Epithelial cell of alveolus of lung (primary cell): ENCODE measurements at places on chromosomes 12 and 14. TPM values are rescaled to one million over a fixed set of nuclear protein-coding genes. Genes with fewer than 3 reads are reported as not detected.

Gene FGF6
- total RNA-seq: not detected in 2 replicates

Gene IL31
- total RNA-seq: not detected in 2 replicates

Gene PNMA1
- total RNA-seq: 11.2 and 23.0 TPM in 2 replicates

Gene OTX2
- total RNA-seq: not detected in 2 replicates

Gene ZFYVE26
- total RNA-seq: 8.1 and 9.5 TPM in 2 replicates

Gene RHOJ
- 1.4 and 5.3 TPM in 2 replicates for total RNA-seq

Gene LMO3
- 2.0 TPM in 1 of 2 replicates, not detected in the other for total RNA-seq

Gene KLRK1
- 0.08 TPM in 1 of 2 replicates, not detected in the other for total RNA-seq

Gene PTCSC3
- total RNA-seq: not detected in 2 replicates

Gene DBX2
- not detected in 2 replicates for total RNA-seq

Gene KRT81
- total RNA-seq: 0.64 and 1.6 TPM in 2 replicates
